ENCODE measurements at places on chromosomes 12 and 14.

- DNase-seq, result no peak
Measured at GRCh38 chr12:6281081-6281809, 29.2 kb upstream of the PLEKHG6 start.

GRCh38 chr12:68081561-68081960, 78.0 kb downstream of the IFNG start:
- no peak for DNase-seq

GRCh38 chr14:26400373-26400772, 197.5 kb downstream of the NOVA1 start:
- DNase-seq, result no peak

- no peak for DNase-seq
Measured at GRCh38 chr14:57845802-57846531, 19.9 kb downstream of the SLC35F4 start.

DNA sequence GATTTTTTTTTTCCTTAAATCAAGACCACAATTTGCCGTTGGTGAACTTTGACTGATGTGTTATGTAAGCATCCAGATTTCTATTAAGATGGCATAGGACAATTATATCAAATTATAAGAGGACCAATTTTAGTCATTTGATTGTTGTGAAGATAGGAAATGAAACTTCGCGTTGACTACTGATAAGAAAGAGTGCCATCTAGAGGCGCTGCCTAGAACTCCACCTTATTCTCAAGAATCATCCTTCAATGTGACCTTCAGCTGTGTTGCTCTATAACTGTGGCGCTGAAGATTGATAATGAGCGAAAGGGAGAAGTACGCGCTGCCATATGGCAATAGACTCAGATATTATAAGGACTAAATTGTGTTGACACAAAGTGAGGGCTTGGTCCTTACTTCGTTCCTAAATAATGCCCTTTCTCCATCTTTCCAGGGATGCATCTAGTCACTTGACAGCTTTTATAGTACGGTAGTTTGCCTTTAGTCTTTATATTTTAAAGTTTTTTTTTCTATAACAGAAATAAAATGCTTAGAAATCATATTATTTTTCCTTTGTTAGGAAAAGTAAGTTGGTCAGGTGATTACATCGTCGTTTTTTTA, 350.8 kb upstream of the STXBP6 start:
- DNase-seq, result peak; percentile 78

DNA sequence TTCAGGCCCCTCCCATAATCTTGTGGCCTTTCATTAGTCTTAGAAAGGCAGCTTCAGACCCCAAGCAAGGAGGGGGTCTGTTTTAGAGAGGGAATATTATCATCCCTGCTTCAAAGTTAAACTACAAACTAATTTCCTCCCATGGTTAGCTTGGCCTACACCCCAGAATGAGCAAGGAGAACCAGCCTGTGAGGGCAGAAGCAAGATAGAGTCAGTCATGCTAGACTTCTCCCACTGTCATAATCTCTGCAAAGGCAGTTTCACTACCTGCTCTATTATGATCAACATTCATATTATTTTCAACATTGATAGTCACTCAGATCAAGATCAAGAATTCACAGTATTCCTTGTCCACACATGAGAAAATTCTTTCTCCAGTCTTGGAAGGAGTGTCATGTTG, 105.1 kb downstream of the GXYLT1 start:
- no peak for DNase-seq

DNA sequence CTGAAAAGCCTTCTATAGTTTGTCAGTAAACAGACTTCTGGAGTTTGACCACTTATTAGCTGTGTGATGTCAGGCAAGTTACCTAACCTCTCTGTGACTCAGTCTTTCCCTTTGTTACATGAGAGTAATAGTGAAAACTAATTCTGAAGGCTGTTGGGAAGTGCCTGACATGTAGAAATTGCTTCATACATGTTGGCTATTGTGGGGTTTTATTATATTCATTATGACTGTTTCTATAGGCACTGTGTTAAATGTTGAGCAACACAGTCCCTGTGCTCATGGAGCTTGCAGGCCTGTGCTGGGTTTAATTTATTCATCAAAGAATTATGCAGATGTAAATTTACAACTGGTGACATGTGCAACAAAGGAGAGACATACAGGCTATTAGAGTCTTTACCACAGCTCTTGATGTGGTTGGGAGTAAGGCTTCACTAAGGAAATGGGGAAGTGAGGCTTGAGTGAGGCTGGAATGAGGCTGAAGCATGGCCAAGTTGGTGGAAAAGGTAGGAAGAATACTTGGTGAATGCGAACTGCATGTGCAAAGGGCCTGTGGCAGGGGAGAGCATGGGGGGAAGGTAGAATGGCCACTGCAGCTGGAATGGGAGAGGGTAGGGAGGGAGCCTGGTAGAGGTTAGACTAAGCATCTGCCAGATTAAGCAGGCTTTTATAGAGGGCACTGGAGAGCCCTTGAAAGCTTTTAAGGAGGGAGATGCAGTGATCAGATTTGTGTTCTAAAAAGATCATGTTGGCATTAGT, 236.4 kb upstream of the CRY1 start:
- DNase-seq, result no peak

All from activated CD4-positive, alpha-beta T cell treated with anti-CD3 and anti-CD28 coated beads, Interleukin-2, amount 10 ng/mL, durations not matched to agents 24 days and 14 days (primary cell).